ENCODE measurements at places on chromosomes 5 and 9. TPM values are rescaled to one million over a fixed set of nuclear protein-coding genes. Genes with fewer than 3 reads are reported as not detected.

- no peak for DNase-seq
These were observed 88.2 kb downstream of the LIFR start for GRCh38 chr5:38468202-38468673.

- peak; percentile 44 for DNase-seq
These were observed 78.0 kb downstream of the WNK2 start for GRCh38 chr9:93261735-93262523.

- DNase-seq = no peak
These were observed 56.9 kb upstream of the GGTA1 start for GRCh38 chr9:121556580-121556979.

DNA sequence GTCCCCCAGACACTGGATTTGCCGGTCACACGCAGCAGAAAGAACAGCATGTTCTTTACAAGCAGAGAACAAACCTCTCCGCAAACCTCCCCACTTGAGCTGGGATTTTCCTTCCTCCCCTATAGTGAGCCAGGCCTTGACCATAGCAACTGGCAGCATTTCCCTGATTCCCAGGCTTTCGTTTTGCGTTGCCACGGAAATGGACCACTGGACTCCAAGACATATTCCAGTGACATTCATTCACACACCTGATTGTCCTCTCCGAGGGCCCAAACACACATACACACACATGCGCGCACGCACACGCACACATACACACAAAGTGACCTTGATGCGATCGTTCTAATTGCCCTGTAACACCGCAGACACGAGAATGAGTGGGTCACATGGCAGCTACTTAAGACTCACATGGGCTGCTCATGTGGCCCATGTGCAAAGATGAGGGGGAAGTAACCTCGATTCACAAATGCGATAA lies 80.9 kb upstream of the CPEB4 start:
- no peak for DNase-seq

GRCh38 chr9:19229595-19230354 lies 718 bp upstream of the DENND4C start:
- DNase-seq = peak; percentile 92

DNA sequence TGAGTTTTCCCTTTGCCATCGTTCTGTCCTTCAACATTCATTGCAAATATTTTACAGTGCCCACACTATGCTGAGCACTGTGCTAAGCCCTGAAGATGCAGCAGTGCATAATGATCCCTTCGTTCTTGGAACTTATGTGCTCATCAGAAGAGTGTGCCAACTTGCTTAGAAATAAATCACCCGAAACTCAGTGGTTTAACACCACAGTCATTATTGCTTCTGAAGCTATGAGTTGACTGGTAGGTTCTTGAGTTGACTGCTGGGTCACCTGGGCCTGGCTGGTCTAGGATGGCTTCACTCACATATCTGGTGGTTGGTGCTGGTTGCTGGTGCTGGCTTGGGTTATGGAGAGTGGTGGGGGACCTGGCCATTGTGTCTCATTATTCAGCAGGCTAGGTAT lies 20.9 kb downstream of the PCSK5 start:
- no peak for DNase-seq

- DNase-seq = no peak
These were observed 561.1 kb downstream of the KCTD16 start for GRCh38 chr5:144731786-144732185.

- DNase-seq = no peak
These were observed 32.9 kb downstream of the ELL2 start for GRCh38 chr5:95928724-95929253.

- DNase-seq = no peak
These were observed 11.0 kb downstream of the SPINK14 start for GRCh38 chr5:148179234-148179824.

GRCh38 chr9:133591116-133591910 lies 17.9 kb downstream of the FAM163B start:
- no peak for DNase-seq

DNA sequence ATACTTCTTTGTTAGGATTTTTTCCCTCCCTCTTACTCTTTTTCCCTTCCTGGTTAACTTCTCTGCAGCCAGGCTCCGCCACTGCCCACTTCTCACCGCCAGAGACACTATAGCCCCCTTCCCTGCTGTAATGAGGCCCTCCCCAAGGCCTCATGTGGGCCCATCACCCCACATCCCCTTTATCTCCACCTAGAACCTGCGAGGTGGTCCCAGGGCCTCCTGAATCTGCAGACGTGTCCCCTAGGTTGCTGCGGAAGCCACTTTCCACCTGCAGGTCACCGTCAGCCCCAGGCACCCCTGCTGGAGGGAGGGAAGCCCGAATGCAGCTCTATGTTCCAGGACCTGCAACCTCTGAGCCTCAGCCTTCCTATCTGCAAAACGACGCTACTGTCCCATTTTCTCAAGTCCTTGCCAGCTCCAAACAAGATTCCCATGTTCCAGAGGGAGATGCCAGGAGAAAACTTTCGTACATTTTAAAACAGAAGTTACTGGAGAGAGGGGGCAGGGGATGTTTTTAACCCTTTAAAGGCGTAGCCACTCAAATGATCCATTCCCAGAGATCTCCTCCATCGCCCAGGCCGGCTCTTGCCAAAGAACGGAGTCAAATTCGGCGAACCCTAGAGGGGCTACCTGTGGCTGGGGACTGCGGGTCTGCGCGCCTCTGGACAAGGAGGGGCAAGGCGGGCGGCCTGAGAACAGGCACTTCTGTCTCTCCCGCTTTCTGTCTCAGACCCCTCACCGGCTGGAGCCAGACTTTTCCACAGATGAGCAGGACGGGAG lies 929 bp downstream of the SH3PXD2B start:
- peak; percentile 89 for DNase-seq

- DNase-seq = no peak
These were observed 3.5 kb downstream of the PAX5 start for GRCh38 chr9:37030611-37030939.

DNA sequence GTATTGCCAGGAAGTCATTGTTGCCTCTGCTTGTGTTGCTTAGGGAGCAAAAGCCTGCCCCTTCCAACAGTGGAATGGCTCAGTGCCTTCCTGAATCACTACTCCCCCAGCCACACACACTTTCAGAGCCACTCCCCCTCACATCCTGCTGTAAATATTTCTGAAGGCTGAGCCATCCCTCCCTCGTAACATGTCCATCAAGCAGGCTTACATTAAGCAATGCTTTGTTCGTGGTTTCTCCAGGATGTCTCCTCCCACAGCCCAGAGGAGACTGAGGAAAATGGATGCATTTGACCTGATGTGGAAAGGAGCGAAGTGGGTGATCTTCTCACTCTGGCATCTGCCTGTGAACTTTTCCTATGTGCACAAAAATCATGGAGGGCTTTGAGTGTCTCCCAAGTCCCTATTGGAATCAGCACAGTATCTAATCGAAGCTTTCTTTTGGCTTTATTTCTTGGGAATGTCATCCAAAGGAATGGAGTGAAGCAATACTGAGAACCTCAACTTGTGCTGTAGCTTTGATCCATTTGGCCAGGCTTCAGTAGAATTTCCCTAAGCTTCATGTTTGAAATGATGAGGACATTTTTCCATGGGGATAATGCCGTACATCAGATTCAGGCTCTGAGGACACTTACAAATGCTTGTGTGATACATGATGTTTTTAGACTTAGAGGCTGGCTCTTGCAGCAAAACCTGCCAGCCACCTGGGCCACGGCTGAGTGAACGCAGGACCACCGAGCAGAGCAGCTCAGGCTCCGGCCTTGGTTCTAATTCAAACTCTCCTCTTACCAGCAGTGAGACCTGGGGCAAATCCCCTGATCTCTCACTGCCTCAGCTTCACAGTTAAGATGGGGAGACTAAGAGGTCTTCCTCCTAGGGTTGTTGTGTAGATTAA lies 389.1 kb downstream of the ENC1 start:
- DNase-seq = peak; percentile 54

GRCh38 chr9:123373946-123374345 lies 17.9 kb downstream of the CRB2 start:
- DNase-seq = peak; percentile 86

GRCh38 chr9:131748411-131748955 lies 8.6 kb upstream of the RAPGEF1 start:
- no peak for DNase-seq

DNA sequence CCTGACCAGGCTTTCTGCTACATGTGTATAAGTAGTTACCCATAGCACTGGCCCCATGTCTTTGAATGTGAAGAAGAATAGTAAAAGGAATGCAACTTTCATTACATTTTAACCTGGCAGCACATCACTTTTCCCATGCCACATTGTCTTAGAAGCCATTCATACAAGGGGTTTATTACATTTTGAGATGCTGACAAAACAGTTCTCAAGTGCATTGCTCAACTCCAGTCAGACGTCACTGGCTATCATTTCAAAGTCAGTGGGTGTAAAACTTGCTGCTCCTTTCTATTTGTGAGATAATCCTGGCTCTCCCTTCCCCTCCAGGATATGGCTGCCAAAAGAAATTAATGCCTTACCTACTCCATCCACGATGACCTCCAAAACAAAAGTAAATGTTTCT lies 97.0 kb upstream of the VCAN start:
- DNase-seq = no peak

DNA sequence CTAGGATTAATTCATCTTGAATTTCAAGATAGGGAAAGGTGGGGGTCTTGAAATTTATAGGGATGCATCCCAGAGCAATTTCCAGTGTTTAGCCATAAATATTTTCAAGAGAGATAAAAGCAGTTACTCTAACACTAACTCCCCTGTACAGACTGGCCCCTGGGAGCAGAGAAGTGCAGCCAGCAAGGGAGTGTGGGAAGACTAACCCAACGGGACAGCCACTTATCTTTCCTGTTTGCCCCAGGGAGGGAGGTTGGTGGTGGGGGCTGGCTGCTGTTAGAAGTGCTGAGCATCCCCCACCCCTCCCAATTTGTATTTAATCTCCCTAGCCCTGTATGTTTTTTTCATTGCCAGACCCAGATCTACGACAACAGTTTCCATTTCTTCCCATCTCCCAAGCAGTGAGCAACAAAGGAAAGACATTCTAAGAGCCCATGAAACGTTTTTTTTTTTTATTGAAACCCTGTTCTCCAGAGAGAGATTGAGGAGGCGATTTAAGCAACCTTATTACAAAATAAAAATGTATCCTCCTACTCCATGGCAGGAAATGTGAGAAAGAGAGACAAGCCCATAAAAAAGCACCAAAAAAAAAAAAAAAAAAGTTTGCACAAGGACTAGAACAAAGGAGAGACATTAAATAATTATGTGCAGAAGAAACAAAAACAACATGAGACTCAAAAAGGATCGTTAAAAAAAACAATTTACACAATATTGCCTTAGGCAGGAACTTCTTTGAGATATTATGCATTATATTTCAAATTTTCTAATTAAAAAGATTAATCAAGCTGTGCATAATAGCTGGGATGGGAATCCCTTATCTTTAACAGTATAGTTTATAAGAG lies 343.4 kb downstream of the ARHGEF28 start:
- DNase-seq = no peak

- no peak for DNase-seq
These were observed 253.5 kb upstream of the NREP start for GRCh38 chr5:112010475-112010874.

DNA sequence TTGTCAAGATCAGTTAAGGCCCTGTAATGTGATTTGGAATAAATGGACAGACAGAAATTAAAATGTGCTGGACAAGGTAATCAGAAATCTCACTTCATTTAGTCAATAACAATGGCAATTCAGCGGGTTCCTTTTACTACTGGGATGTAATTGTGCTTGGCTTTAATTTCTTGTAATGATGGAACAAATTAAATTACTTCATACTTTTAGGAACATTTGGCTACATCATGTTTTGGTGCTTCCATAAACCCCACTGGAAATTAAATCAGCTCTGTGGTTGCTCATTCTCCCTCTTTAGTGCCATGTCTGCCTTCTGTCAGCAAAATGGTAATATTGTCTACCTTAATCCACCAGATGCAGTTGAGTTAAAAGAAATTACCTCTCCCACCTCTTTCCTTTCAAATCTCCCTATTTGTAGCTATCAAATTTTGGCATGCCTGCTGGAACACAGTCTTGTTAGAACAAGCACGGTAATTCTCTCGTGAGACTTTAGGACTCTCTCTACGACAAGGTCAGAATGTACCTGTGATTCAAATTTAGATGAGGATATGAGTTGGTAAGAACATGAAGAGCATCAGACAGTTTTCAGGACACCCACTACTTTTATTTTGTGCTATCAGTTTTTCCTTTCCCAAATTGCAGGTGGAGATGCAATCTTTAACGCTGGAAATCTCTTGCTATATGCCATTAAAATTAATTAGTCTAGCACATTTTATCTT lies 476.3 kb downstream of the RAB3C start:
- no peak for DNase-seq

- DNase-seq = no peak
These were observed 225.9 kb downstream of the RFX3 start for GRCh38 chr9:3299872-3300271.

DNA sequence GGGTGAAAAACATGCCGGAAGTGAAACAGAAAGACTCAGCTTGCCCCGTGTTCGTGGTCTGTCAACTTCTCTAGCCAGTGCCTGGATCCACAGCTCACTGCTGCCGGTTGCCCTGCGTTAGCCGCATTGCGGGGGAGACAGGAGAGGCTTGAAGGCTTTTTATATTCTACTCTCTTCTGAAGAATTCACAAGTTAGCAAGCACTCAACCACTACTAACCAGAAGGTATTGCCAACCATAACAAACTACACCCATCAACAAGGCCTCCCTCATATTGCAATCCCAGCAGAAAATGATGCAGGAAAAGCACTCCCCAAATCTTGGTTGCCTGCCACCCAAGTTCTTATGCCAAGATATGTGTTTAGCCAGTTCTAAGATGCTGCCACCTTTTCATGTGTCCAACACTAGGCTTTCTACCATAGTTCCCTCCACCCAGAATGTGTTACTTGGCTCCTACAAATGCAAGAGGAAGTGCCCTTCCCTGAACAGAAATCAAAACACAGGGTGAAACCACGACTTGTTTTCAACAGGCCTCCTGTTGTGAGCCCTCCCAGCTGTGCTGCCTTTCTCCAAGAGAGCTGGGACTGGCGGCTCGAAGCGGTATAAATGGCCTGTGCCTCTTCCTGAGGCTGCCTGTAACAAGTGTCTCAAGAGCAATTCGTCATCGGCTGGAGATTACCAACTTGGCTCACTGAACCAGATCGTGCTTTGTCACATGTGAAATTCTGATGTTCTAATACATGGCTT lies 129.0 kb downstream of the SNX18 start:
- peak; percentile 81 for DNase-seq

GRCh38 chr9:127611603-127611898 lies 526 bp upstream of the STXBP1 start:
- DNase-seq = no peak

PCDHA11 gene
- 4.6 TPM for total RNA-seq

C9orf153 gene
- total RNA-seq = 0.99 TPM

GGTA1 gene
- not detected for total RNA-seq

KCTD16 gene
- 0.29 TPM for total RNA-seq

CDC20B gene
- total RNA-seq = 0.16 TPM

TRIP13 gene
- total RNA-seq = 32.4 TPM

ADGRD2 gene
- not detected for total RNA-seq

PCDHB3 gene
- total RNA-seq = 17.7 TPM

GPR151 gene
- 13.5 TPM for total RNA-seq

C8G gene
- 1.6 TPM for total RNA-seq

BAAT gene
- total RNA-seq = not detected

GTF3C4 gene
- total RNA-seq = 17.1 TPM

GRPEL2 gene
- 26.9 TPM for total RNA-seq

EDIL3 gene
- total RNA-seq = 22.5 TPM

SPINK7 gene
- not detected for total RNA-seq

NR2F1 gene
- 0.22 TPM for total RNA-seq

CCNJL gene
- 13.8 TPM for total RNA-seq

TOMM5 gene
- total RNA-seq = 110 TPM

ARHGEF39 gene
- total RNA-seq = 36.4 TPM

KIAA0825 gene
- total RNA-seq = 3.1 TPM
